Stimulated activated CD8-positive, alpha-beta memory T cell treated with anti-CD3 and anti-CD28 coated beads, Interleukin-7, amount 100 ng/mL, for 1 hour (primary cell): ENCODE measurements at places on chromosomes 2 and 18.

GRCh38 chr2:15602393-15602792 lies 10.7 kb downstream of the DDX1 start:
- no peak for DNase-seq

- no peak for DNase-seq
Measured at GRCh38 chr2:236874866-236875481, 210.7 kb upstream of the COPS8 start.

DNA sequence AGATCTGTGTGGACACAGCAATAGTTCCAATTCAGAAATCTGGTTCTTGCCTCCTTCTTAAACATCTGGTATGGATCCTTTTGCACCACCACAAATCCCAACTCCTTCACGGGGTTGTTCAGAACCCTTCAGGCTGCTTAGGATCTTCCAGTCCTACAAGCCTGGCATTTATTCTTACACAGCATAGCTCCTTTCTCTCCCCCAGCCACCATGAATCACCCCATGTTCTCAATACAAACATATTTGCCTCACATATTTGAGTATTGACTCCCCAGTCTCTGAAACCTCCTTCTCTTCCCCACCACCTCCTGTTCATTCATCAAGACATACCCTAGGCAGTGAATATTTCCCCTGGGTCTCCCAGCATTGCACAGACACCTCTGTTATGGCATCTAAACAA lies 155.2 kb downstream of the ALK start:
- no peak for DNase-seq

DNA sequence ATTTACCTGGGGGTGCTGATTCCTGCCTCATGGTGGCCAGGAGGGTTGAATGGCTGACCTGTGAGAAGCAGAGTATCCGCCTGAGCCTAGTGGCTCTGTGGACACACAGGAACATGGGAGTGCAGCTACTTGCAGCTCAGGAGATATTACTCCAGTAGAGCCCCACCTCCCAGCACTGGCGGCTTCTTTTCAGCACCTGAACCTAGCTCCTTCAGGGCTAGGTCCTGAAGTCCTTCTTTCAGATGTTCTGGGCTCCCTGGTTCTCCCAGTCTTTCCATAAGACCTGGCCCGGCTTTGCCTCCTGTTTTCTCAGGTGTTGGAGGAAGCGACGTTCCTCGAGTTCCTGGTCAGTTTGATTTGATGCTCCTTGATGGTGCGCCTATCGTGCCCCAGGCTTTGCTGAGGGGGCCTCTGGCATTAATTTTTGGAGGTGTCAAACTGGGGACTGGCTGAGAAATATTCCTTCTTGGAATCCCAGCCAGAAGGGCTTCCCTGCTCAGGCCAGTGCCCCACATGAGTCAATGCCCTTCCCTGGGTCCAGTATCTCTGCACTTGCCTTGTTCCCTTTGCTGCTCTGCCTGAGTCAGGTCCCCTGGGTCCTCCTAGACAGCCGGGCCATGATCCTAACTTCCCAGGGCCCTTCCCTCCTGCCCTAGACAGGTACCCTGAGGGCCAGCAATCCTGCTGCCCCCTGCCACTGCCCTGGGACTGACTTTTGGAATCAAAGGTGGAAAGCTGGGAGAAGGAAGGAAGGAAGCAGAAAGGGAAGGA lies 110.7 kb upstream of the HAAO start:
- DNase-seq, result no peak

DNA sequence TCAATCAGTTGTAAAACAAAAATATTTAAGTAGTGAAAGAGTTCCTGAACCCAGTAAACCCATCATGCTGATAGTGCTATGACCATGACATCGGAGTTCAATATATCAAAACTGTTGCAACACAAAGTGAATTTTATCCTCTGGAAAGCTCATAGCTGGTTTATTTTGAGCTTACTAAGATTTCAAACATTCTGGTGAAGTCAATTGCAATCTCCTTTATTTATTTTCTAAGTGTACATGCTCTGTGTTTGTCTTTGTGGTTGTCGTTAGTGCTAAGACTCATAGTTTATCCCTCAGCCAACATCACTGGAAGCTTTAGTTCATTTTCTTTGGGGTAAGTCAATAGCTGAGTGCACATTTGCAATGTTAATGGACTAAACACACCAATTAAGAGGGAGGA lies 91.9 kb downstream of the QPCT start:
- no peak for DNase-seq

DNA sequence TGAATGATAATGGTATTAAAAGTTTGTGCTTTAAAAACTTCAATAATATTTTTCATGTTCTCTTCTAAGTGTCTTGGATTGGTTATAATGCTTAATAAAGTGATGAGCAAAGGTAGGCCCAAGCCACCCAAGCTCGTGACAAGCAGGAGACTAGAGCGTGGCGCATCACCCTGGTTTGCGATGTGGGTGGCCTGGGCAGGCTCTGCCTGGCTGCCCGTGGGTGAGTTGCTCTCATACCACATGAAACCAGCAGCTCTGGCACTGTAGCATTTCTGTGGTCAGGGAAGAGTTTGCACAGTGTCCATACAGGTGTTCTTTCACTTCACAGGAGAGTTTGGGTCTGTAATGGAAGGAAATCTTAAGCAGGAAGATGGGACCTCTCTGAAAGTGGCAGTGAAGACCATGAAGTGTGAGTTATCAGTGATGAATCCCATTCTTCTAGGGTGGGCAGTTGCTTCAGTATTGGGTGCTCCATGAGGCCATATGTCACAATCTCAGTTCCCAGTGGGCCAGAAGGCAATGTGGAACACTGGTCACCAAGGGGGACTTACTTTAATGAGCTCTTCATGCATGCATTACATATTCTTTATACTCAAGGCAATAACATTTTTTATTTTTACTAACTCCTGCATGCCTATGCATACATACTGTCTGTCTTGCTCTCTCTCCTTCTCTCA lies 51.4 kb upstream of the TMEM87B start:
- DNase-seq, result no peak

GRCh38 chr18:3345885-3346284 lies 84.0 kb downstream of the MYL12B start:
- DNase-seq, result no peak

DNA sequence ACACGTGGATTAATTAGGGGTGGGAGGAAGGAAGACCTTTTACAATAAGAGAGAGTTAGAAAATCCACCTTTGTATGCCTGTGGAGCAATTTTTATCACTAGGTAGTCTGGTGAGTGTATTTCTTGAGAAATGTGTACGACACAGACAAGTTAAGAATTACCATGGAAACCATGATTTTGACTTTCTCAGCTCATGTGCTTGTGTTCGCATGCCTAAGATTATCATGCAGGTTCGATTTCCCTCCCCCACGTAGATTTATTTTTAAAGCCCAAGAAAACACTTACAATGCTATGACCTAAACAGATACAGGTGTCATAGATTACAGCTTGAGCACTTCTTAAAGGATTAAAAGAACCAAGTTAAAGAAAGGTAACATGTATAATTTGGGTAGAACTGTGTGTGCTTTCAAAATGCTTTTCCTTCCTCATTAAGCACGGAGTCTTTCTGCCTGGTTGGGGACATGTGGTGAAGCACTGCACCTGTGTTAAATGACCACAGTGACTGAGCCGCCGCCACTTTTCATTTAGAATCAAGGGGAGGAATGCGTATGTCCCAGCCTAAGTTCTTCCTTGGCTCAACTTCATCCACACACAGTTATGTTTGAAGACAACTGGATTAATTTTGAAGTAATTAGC lies 16.6 kb downstream of the SERTAD2 start:
- DNase-seq, result no peak

DNA sequence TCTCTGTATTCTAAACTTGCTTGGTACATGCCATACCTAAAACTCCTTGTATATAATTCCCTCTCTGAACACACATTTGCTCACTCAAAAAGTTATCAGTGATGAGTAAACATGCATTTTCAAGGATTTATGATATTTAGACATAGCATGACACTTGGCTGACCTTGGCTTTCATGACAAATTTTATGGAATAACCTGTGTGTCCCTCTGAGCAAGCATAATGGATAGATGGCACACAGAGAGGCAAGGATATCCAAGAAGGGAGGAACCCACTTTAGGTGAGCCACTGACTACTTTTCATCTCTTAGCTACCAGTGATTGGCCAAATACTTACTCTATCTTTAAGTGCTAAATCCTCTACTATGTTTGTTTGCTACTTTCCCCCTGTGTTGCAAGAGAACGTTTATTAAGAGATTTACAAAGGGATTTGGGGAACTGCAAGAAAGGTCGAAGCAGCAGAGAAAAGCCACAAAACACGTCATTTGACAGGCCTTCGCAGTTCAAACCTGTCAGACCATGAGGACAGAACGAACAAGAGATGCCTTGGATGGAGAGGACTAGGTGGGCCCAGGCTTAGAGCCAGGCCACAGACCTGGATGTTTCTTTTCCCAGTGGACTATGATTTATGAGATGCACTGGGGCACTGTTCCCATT lies 379.9 kb downstream of the NBAS start:
- DNase-seq, result no peak

- DNase-seq, result no peak
Measured at GRCh38 chr2:156653675-156654074, 217.5 kb downstream of the GPD2 start.

- DNase-seq, result no peak
Measured at GRCh38 chr2:106117882-106118684, 76.0 kb downstream of the UXS1 start.

DNA sequence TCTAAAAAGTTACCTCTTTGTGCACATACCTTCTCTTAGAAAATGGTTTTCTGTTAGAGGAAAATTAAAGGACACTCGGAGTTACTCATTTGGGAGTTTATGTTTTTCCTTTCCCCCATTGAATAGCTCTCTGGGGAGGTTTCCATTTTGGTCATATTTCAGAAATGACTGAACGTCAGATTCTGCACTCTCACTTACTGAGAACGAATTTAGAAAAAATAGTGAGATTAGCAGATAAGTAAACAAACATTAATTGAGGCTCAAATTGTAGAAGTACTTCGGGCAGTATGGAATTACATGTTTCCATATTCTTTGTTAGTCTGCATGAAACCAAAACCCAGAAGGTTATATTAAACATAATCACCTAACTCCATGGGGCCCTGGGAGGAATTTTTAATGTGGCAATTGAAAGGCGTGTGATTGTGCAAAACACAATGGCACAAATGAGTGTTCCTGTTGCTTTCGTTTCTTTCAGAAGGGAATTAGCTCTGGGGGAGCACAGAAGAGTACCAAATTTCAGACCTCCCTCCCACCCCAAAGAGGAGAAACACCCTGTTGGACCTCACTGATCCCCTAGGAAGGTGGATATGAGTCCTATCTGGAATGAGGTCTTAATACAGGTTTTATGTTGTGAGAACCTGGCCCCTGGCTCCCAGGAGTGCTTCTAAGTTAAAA lies 212.3 kb downstream of the BCL2 start:
- DNase-seq, result no peak

DNA sequence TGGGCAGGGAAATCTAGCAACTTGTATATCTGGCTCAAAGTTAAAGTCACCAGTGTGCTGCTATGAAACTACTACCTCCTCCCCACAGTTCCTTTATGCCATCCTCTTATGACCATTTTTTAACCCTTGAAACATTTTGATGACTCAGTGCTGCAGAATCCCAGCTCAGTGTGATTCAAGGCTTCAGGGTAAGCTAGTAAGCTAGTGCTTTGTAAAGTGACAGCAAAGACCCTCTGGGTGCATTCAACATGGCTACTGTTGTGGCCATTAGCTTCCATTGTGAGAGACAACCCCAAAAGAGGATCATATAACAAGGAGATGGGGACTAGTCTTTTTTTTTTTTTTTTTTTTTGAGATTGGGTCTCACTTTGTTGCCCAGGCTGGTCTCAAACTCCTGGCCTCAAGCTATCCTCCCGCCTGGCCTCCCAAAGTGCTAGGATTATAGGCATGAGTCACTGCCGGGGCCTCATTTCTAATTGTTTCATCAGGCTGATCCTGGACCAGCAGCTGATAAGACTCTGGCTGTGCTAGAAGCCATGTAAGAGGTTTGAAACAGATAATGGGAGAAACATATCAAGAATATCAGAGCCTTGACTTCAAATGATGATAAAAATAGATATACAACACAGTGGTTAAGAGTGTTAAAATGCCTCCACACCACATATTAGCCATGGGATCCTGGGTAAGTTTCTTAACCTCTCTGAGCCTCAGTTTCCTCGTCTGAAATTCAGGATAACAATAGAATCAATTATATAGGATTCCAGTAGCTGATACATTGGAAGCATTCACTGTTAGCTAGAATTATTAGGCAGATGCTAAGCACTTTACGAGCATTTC lies 65.7 kb upstream of the RTN4 start:
- DNase-seq, result no peak

- DNase-seq, result no peak
Measured at GRCh38 chr2:3727397-3728045, 24.1 kb downstream of the DCDC2C start.

DNA sequence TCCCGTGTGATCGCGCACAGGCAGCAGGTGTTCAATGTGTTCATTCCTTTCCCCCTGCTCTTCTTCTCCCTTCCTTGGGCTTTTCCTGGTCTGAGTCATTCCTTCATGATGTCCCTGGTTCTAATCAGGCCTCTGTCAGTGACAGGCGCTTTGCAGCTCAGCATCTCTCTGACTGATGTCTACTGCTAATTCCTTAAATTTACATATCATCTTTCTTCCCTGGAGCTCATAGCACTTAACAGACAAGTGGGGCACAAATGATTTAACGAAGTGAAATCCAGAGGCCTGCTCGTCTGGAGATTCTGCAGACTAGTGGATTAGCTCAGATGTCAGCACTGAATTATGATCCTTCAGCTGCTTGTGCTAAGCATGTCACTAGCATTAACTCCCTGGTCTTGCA lies 77.9 kb downstream of the NRP2 start:
- DNase-seq, result no peak

DNA sequence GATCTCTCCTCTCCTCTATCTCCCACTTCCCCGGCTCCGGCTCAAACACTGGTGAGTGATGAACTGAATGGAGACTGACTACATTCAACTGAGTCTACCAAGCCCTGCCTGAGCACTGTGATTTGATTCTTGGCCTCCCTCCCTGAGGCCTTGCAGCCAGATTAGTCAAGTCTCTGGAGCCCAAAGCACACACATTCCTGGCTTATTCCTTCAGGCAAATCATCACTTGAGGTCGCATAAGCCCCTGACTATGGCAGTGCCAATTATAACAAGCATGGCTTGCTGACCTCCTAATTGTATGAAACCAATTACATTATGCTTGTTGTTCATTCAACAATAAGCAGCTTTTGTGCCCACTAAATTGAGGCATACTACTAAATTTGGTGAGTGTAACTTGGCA lies 34.6 kb downstream of the EFEMP1 start:
- no peak for DNase-seq

DNA sequence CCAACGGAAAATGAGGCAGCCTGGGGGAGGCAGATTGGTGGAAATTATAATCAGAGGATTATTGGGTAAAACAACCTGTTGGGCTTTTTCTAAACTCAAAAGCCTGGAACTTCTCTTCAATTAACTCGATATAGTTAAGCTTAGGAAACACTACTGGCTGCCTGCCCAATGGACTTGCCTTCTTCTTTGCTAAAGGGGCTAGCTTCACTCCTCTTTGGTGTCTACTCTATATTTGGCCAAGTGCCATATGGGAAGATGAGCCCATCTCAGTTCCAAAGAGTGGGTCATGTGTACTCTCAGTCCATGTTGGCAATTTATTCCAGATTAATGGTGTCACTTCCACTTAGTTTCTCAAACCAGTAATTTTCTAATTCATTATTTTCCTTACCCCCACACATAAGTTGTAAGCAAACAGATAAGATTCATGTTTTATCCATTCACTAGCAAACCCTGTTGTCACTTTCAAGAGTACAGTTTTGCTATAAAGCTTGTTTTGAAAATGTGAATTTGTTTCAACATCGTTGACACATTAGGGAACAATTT lies 34.3 kb downstream of the DARS1 start:
- DNase-seq, result no peak
